ENCODE measurements at places on chromosomes 2 and 18. TPM values are rescaled to one million over a fixed set of nuclear protein-coding genes. Genes with fewer than 3 reads are reported as not detected.

ANKRD30B gene
- polyA plus RNA-seq: 0.08 TPM

GRCh38 chr2:142286618-142287017 lies 155.8 kb upstream of the LRP1B start:
- DNase-seq: no peak

DNA sequence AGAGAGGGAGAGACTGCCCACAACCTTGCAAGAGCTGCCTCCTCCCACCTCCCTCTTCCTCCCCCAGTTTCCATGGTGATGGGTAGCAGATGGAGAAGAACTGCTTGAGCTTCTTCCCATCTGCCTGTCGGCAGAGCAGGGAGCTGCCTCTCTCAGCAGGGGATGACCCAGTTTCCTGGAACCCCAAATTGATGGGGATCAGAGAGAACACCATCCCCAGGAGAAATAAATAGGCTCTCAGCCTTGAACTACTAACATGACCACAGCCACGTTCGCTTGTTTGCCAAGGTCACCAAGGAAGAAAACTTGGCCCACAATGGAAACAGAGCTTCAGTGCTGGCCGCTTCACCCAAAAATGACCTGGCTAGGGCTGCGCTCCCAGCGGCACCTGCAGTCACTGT lies 82.2 kb downstream of the ADD2 start:
- DNase-seq: no peak

CD207 gene
- 0.11 TPM for polyA plus RNA-seq

GALNT3 gene
- 25.4 TPM for polyA plus RNA-seq

- DNase-seq: no peak
Measured at GRCh38 chr2:119216994-119217393, 6.6 kb upstream of the STEAP3 start.

GRCh38 chr2:111194835-111195621 lies 74.3 kb downstream of the BCL2L11 start:
- DNase-seq: no peak

ZAP70 gene
- polyA plus RNA-seq: 1.5 TPM

SPP2 gene
- 0.27 TPM for polyA plus RNA-seq

DNA sequence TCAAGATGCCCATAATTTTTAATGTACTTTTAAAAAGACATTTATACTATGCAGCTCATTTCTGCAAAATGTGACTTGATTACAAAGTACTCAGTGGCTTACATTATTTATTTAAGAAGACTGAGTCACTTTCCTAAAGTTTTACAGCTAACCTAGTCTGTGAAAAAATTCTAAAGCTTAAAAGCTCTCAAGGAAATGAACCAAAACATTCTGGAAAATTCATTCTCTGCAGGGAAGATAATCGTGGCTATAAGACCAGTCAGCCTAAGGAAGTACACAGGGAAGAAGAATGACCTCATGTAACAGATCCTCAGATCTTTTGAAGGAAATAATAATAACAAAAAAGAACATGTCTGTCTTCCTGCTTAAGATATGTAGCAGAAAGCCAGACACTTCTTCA lies 232.1 kb upstream of the STK17B start:
- no peak for DNase-seq

GRCh38 chr2:10501980-10502802 lies 54.1 kb upstream of the ODC1 start:
- DNase-seq: no peak

DNA sequence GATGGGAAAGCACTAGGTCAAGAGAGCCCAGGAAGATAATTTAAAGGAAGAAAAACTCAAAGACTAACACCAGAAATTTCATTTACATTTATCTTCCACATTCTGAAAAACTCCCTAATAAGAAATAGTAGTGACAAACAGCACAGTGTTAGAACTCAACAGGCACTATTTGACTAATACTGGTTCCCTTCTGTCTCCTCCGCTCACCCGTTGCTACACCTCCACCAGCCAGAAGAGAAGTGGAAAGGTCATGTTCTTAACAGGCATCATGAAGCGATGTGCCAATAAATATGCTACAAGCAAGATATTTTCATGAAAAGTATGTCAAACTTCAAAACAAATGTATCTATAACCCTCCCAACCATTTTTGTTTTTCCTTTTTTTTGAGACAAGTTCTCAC lies 5.7 kb downstream of the ROCK1 start:
- no peak for DNase-seq

IMPA2 gene
- 67.7 TPM for polyA plus RNA-seq

CCDC102B gene
- 9.8 TPM for polyA plus RNA-seq

DNA sequence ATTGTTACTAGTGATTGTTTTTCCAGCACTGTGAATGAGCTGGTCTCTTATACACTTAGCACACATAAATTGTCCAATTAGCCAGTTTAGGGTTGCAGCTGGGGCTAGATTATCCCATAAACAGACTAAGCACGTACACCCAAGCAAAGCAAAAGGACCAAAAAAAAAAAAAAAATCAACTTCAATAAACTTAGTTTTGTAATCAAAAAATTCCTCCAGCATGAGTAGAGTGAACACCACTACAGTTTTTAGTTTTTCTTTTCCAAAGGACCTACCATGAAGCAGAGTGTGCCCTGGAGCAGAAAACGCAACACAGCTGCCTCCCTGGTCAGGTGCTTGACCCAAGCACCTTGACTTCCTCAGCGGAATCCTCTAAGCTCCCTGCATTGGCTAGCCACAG lies 249.4 kb upstream of the SLC14A2 start:
- no peak for DNase-seq

- DNase-seq: no peak
Measured at GRCh38 chr2:23523373-23524260, 138.6 kb downstream of the KLHL29 start.

IL1RL1 gene
- polyA plus RNA-seq: 0.14 TPM

GREB1 gene
- 18.5 TPM for polyA plus RNA-seq

DNA sequence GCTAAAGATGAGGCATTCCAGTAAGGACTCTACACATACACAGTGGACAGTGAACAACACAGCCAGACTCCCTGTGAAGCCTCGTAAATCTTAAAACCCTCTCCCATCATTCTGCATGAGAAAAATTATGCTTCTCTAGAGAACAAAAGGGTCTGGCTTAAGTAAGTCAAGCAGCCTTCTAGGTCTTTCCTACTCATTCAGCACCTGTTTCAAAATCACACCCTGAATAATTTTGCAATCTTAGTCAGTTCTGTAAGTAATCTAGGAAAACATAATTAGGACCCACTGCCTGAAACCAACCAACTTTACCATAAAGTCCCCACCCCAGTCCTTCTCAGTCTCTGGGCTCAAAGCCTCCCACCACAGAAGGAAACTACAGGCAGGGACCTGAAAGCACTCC lies 19.7 kb downstream of the IAH1 start:
- no peak for DNase-seq

GRCh38 chr2:159677654-159678053 lies 34.7 kb upstream of the MARCHF7 start:
- peak; percentile 3 for DNase-seq

DNA sequence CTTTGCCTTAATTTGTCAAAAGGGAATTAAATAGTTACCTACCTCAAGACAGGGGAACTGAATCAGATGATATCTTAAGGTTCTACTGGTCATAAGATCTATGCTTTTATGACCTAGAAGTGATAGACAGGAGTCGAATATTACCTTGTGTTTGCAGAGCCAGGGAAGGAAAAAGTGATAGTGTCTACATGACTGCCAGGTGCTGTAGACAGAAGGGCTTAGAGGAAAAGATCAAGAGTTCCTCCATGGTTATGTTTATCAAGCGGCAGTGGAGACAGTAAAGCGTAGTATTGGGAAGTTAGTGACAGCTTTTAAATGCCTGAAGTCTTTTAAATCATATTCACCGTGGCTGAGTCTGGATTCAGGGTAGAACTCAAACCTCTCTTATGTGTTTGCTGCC lies 11.9 kb downstream of the CRIM1 start:
- no peak for DNase-seq

ANKRD62 gene
- polyA plus RNA-seq: 0.07 TPM

ALPP gene
- 0.23 TPM for polyA plus RNA-seq

DNA sequence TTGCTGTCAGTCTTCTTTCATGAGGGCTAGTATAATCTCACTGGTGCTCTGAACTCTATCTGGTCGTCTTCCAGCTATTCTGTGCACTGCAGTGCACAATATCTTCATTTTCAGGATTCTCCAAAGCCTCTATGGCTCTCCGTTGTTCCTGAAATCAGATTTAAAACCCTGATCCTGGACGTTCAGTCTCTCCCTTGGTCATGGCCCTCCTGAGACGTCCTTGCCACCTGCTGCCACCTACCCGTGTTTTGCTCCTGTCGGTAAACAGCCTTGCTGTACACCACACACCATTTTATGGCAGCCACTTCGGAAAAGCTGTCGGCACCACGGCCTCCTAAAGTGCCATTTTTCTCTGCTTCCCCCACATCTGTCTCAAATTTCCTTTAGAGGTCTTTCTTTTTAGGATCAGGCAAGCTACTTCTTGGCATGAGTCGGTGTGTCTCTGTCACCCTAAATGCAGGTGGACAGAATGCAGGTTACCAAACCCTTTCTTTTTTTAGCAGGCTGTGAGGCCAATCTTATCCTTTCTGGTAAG lies 170.0 kb downstream of the HRH4 start:
- no peak for DNase-seq

ARHGAP15 gene
- polyA plus RNA-seq: 35.1 TPM

SCG2 gene
- polyA plus RNA-seq: 2.3 TPM

DNA sequence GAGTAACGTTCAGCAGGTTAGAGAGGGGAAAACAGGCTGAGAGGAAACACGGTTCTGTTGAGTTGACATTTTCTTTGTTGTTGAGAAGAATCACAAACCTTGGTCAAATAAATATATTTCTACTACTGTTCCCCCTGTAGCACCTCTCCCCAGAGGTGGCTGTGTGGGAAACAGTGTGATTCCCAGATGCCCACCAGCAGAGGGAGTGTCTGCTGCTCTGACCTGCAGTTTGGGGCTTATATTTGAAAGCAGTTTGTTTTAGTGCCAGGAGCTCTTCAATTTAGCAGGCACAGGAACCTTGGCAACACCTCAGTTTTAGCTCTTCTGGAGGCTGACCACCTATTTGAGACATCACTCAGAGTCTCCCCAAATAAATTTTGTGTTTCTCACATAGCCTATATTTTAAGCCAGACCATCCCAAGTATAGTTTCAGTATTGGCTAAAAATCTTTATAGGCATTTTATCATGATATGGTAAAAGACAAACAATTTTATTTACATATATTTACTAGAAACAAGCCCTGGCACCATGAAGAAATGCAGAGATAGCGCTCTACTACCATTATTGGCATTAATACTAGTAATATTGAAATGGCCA lies 75.7 kb downstream of the PIK3C3 start:
- no peak for DNase-seq
